Caki2 (cell line): ENCODE measurements at places on chromosomes 1 and 21. TPM values are rescaled to one million over a fixed set of nuclear protein-coding genes. Genes with fewer than 3 reads are reported as not detected.

The SEMA4A gene
- total RNA-seq, result 1.9 and 2.0 TPM in 2 replicates

The NIBAN1 gene
- 26.5 and 36.6 TPM in 2 replicates for total RNA-seq

The OVAAL gene
- total RNA-seq, result 0.61 TPM in 1 of 2 replicates, not detected in the other

The LRRC40 gene
- 11.7 and 14.3 TPM in 2 replicates for total RNA-seq

The FCGR2B gene
- total RNA-seq, result not detected in 2 replicates

The CCDC27 gene
- total RNA-seq, result not detected in 2 replicates

The ZMYND12 gene
- 0.68 TPM in 1 of 2 replicates, not detected in the other for total RNA-seq

The C8A gene
- not detected in 2 replicates for total RNA-seq

The TRPM2 gene
- not detected in 2 replicates for total RNA-seq

The SPATA6 gene
- 1.9 and 2.9 TPM in 2 replicates for total RNA-seq

The ZSWIM5 gene
- 0.81 and 1.6 TPM in 2 replicates for total RNA-seq

The LDLRAD1 gene
- not detected in 2 replicates for total RNA-seq

The SPRR4 gene
- not detected in 2 replicates for total RNA-seq

The SLC16A4 gene
- total RNA-seq, result 54.2 and 56.5 TPM in 2 replicates

The KRTCAP2 gene
- 271 and 341 TPM in 2 replicates for total RNA-seq

The A3GALT2 gene
- total RNA-seq, result not detected in 2 replicates

The PCP4 gene
- total RNA-seq, result not detected in 2 replicates

The H6PD gene
- 18.5 and 22.2 TPM in 2 replicates for total RNA-seq

The SLC45A3 gene
- 2.2 and 2.3 TPM in 2 replicates for total RNA-seq

The LAMC2 gene
- total RNA-seq, result 92.0 and 97.5 TPM in 2 replicates

The OR10J1 gene
- total RNA-seq, result not detected in 2 replicates

The TMEM200B gene
- total RNA-seq, result 23.9 TPM in 2 replicates

The LRRC38 gene
- total RNA-seq, result not detected in 2 replicates

The GOLT1A gene
- 8.5 TPM in 1 of 2 replicates, not detected in the other for total RNA-seq

The NUP133 gene
- total RNA-seq, result 18.9 and 22.5 TPM in 2 replicates

The CITED4 gene
- total RNA-seq, result 10.6 and 28.3 TPM in 2 replicates

The PGLYRP4 gene
- total RNA-seq, result not detected in 2 replicates

The MLLT11 gene
- total RNA-seq, result 19.9 and 28.8 TPM in 2 replicates

The LIN9 gene
- total RNA-seq, result 6.7 and 6.8 TPM in 2 replicates

The ESRRG gene
- 0.70 and 1.2 TPM in 2 replicates for total RNA-seq

The CFHR5 gene
- total RNA-seq, result not detected in 2 replicates

The BRINP2 gene
- total RNA-seq, result 14.4 and 19.0 TPM in 2 replicates

The SPRR2F gene
- not detected in 2 replicates for total RNA-seq

The PCSK9 gene
- total RNA-seq, result not detected in 2 replicates

The VWA5B1 gene
- not detected in 2 replicates for total RNA-seq

The S100A1 gene
- not detected in 2 replicates for total RNA-seq

The S100A16 gene
- total RNA-seq, result 310 and 401 TPM in 2 replicates

The FCGR3A gene
- not detected in 2 replicates for total RNA-seq
